ENCODE measurements at places on chromosomes 2 and 18. TPM values are rescaled to one million over a fixed set of nuclear protein-coding genes. Genes with fewer than 3 reads are reported as not detected.

DNA sequence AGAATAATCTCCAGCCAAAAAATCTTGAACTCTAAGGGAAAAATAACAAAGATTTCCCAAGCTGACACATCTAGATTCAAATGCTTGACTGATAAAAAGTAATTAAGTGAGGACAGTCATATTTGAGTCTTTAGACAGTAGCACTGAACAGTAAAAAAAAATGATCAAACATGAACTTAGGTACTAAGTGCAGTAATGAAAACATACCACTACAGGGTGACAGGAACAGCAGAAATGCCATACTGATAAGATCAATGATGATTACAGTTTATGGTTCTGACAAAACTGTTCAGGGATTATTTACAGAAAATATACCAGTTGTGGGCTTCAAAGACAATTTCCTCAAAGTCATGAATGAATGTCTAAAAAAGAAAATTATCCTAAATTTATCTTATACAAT lies 80.3 kb downstream of the OSBPL1A start:
- H3K4me1 ChIP-seq, result no peaks in the 10 kb centered on the region
- no peak overlapping the region for H3K4me3 ChIP-seq
- H3K27ac ChIP-seq, result no peak overlapping the region
- no peaks in the 10 kb centered on the region for H3K36me3 ChIP-seq

DNA sequence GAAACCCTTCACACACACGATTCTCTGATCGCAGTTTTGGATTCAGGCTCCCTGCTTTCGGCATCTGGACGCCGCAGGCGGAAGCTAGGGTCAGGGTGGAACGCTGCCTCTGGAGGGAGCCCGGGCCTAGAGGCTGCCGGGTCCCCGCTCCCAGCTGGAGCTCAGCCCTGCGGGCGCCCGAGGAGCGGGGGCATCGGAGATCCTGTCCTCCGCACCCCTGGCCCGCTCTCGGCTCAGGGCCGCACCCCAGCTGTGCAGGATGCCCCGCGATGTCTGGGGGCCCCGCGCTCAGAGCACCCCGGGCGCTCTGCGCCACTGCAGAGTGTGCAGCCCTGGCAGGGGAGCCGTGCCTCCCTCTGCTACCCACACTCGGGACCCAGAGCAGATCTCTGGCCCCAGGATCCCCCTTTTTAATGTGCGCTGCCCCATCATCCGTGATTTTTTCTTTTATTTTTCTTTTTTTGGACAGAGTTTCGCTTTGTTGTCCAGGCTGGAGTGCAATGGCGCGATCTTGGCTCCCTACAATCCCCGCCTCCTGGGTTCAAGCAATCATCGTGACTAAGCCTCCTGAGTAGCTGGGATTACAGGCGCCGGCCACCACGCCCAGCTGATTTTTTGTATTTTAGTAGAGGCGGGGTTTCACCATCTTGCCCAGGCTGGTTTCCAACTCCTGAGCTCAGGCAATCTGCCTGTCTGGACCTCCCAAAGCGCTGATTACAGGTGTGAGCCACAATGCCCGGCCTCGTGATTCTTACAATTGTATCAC lies 54.8 kb upstream of the TUBA3E start:
- H3K27ac ChIP-seq, result no peak overlapping the region
- H3K4me3 ChIP-seq, result peak overlapping the region; percentile 45
- H3K27me3 ChIP-seq, result peaks cover 23% of the 10 kb centered on the region
- DNase-seq, result no peak
- H3K36me3 ChIP-seq, result no peaks in the 10 kb centered on the region

The NOSTRIN gene
- total RNA-seq, result 73.7 TPM

DNA sequence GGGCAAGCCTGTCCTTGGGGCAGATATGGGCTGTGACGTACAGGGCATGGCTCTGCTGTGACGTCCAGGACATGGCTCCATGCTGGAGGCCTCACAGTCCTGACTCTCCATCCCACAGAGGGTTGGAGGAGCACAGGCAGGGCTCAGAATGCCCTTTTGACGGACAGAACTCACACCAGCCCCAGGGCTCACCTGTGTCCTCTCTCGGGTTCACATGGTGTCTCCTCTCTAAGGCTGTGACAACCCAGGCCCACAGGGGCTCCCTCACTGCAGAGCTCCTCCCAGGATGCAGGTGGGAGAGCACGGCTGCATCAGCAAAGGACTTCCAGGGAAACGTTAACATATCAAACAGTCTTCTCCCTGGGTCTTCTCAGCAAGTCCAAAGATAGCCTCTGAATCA lies 133.8 kb downstream of the EIPR1 start:
- no peak for DNase-seq
- H3K27me3 ChIP-seq, result no peaks in the 10 kb centered on the region
- H3K4me1 ChIP-seq, result no peaks in the 10 kb centered on the region
- no peaks in the 10 kb centered on the region for H3K36me3 ChIP-seq

GRCh38 chr2:240898731-240899467 lies 2.9 kb upstream of the MAB21L4 start:
- DNase-seq, result no peak
- H3K4me1 ChIP-seq, result no peaks in the 10 kb centered on the region
- no peak overlapping the region for H3K4me3 ChIP-seq
- no peaks in the 10 kb centered on the region for H3K36me3 ChIP-seq

DNA sequence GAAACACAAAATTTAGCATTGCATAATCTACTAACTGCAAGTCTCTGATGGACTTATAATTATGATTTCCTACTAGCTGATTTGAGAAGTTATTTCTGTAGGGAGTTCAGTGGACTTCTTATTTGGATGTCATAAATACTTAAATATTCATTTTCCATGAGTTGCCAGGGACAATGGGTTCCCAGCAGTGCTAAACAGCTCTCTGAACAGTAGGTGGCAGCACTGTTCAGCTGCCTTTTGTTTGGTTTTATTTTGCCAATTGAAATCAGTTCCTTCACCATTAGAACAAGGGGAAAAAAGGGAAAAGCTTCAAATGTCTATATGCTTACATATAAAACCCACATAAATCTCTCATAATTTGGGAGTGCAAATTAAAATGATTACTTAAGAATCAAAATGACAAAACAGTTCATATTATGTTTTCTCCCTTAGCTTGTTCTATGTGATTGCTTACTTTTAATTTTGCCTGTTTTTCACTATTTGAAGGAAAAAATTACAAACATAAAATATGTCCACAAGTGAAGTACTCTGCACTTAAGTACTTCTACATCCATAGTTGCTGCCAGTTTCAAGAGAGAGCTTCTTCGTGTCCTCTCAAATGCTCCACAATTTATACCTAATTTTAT lies 898.9 kb downstream of the CPS1 start:
- no peaks in the 10 kb centered on the region for H3K4me1 ChIP-seq
- DNase-seq, result no peak
- H3K36me3 ChIP-seq, result no peaks in the 10 kb centered on the region
- no peaks in the 10 kb centered on the region for H3K27me3 ChIP-seq
- no peak overlapping the region for H3K4me3 ChIP-seq

- H3K27ac ChIP-seq, result peak overlapping the region; percentile 21
- H3K4me1 ChIP-seq, result no peaks in the 10 kb centered on the region
- no peak for DNase-seq
- H3K36me3 ChIP-seq, result no peaks in the 10 kb centered on the region
Observed at GRCh38 chr18:30682672-30683071, 359.9 kb downstream of the DSC3 start.

The ELOA2 gene
- not detected for total RNA-seq

The FRZB gene
- total RNA-seq, result 2.9 TPM

The ZAP70 gene
- 7.3 TPM for total RNA-seq

- no peaks in the 10 kb centered on the region for H3K36me3 ChIP-seq
- H3K4me1 ChIP-seq, result no peaks in the 10 kb centered on the region
- DNase-seq, result no peak
Observed at GRCh38 chr2:223877721-223878410, 40.5 kb upstream of the AP1S3 start.

DNA sequence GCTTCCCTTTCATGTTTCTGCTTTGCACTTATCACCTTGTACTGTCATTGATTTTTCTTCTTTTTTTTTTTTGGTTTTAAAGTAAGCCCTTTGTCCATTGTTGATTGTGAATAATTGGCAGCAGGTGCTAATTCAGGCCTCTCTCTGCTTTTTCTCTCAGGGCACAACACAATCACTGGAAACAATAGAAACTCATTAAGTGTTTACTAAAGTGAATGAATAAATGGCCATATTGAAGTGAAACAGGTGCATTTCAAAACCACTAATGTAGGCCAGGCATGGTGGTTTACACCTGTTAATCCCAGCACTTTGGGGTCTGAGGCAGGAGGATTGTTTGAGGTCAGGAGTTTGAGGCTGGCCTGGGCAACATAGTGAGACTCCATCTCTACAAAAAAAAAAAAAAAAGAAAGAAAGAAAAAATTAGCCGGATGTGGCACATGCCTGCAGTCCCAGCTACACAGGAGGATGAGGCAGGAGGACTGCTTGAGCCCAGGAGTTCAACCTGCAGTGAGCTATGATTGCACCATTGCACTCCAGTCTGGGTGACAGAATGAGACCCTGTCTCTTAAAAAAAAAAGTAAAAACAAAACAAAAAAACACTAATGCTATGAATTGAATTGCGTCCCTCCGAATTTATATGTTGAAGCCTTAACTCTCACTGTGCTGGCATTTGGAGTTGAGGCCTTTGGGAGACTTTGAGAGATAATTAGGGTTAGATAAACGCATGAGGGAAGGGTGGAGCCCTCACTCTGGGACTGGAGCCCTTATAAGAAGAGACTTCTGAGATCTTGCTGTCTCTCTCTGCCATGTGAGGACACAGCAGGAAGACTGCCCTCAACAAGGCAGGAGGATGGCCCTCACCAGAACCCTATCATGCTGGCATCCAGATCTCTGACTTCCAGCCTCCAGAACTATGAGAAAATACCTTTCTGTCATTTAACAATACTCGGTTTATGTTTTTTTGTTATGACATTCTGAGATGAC lies 19.9 kb downstream of the SLC38A11 start:
- H3K4me1 ChIP-seq, result no peaks in the 10 kb centered on the region
- no peak for DNase-seq
- H3K4me3 ChIP-seq, result no peak overlapping the region

GRCh38 chr2:205218056-205218455 lies 464.2 kb upstream of the NRP2 start:
- no peaks in the 10 kb centered on the region for H3K4me1 ChIP-seq
- no peak overlapping the region for H3K4me3 ChIP-seq
- DNase-seq, result no peak
- no peaks in the 10 kb centered on the region for H3K27me3 ChIP-seq
- no peaks in the 10 kb centered on the region for H3K36me3 ChIP-seq

The SP100 gene
- 152 TPM for total RNA-seq

DNA sequence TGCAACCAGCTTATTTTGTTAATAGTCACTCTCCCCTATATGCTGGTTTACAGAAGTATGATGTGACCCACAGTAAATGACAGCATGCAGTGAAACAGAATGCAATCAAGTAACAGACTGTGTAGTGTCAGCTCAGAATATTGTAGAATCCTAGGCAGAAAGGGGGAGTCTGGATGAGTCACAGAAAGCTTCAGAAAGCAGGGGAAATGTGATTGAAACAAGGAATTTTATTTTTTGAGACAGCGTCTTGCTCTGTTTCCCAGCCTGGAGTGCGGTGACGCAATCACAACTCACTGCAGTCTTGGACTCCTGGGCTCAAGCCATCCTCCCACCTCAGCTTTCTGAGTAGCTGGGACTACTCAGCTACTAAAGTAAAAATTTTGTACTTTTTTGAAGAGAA lies 219.9 kb upstream of the FBXO11 start:
- no peak overlapping the region for H3K4me3 ChIP-seq
- no peaks in the 10 kb centered on the region for H3K27me3 ChIP-seq
- H3K4me1 ChIP-seq, result no peaks in the 10 kb centered on the region
- no peaks in the 10 kb centered on the region for H3K36me3 ChIP-seq
- no peak overlapping the region for H3K27ac ChIP-seq
